Brain (organoid and tissue), 16 donors: ENCODE measurements at places on chromosomes 16 and 17. TPM values are rescaled to one million over a fixed set of nuclear protein-coding genes. Genes with fewer than 3 reads are reported as not detected.

Gene CHST5
- 0.49 TPM for polyA plus RNA-seq

Gene KRTAP1-5
- not detected for polyA plus RNA-seq

Gene CHD9NB
- 0.19 TPM for polyA plus RNA-seq

Gene TMEM92
- not detected for polyA plus RNA-seq

Gene HOXB2
- polyA plus RNA-seq, result 168 TPM

Gene SLC6A2
- not detected for polyA plus RNA-seq

Gene CCL2
- 2.3 TPM for polyA plus RNA-seq

Gene CHST4
- polyA plus RNA-seq, result 0.78 TPM

Gene GAS2L2
- polyA plus RNA-seq, result not detected

Gene SLC5A10
- not detected for polyA plus RNA-seq

Gene B4GALNT2
- not detected for polyA plus RNA-seq

Gene CMTM1
- 1.1 TPM for polyA plus RNA-seq

Gene HSD11B2
- polyA plus RNA-seq, result 47.9 TPM

Gene TLCD2
- polyA plus RNA-seq, result 0.27 TPM

Gene ALDOC
- polyA plus RNA-seq, result 570 TPM

Gene NME2
- polyA plus RNA-seq, result 238 TPM

Gene DNAI2
- 0.56 TPM for polyA plus RNA-seq

Gene SPHK1
- 1.6 TPM for polyA plus RNA-seq

Gene ZPBP2
- not detected for polyA plus RNA-seq
